LHCN-M2 (cell line): ENCODE measurements at places on chromosomes 7 and 10. TPM values are rescaled to one million over a fixed set of nuclear protein-coding genes. Genes with fewer than 3 reads are reported as not detected.

Gene NYAP1
- total RNA-seq = 0.13 and 0.23 TPM in 2 replicates

Gene CHCHD2
- total RNA-seq = 641 and 683 TPM in 2 replicates

Gene GNAT3
- not detected in 2 replicates for total RNA-seq

Gene LIPM
- total RNA-seq = not detected in 2 replicates

Gene SFTPA2
- not detected in 2 replicates for total RNA-seq

Gene SPAG6
- not detected in 2 replicates for total RNA-seq

Gene EPHB6
- 0.32 and 0.69 TPM in 2 replicates for total RNA-seq

Gene ARMC3
- total RNA-seq = not detected in 2 replicates

Gene SFTPD
- not detected in 2 replicates for total RNA-seq

Gene ADRA2A
- total RNA-seq = 0.13 and 0.34 TPM in 2 replicates

Gene LMTK2
- total RNA-seq = 8.3 and 11.1 TPM in 2 replicates

Gene ARF5
- total RNA-seq = 300 and 309 TPM in 2 replicates

Gene PRSS1
- not detected in 2 replicates for total RNA-seq

Gene NEBL
- 0.11 and 0.13 TPM in 2 replicates for total RNA-seq

Gene LRIT1
- not detected in 2 replicates for total RNA-seq

Gene NHLRC2
- 18.5 and 19.2 TPM in 2 replicates for total RNA-seq

Gene TMEM236
- total RNA-seq = under 0.01 TPM in 2 replicates

Gene GJD4
- 0.06 TPM in 1 of 2 replicates, not detected in the other for total RNA-seq

Gene AKR1C4
- total RNA-seq = not detected in 2 replicates

Gene GRID2IP
- not detected in 2 replicates for total RNA-seq

Gene C7orf33
- not detected in 2 replicates for total RNA-seq

Gene UCN3
- not detected in 2 replicates for total RNA-seq

Gene TLL2
- 0.11 TPM in 1 of 2 replicates, not detected in the other for total RNA-seq

Gene WNT8B
- not detected in 2 replicates for total RNA-seq

Gene SAP25
- total RNA-seq = 2.4 TPM in 1 of 2 replicates, not detected in the other

Gene CALCR
- total RNA-seq = not detected in 2 replicates

Gene RBP3
- not detected in 2 replicates for total RNA-seq

Gene LRRD1
- 0.06 TPM in 1 of 2 replicates, not detected in the other for total RNA-seq

Gene GPR26
- total RNA-seq = not detected in 2 replicates

Gene PTPN20
- total RNA-seq = not detected in 2 replicates

Gene AEBP1
- total RNA-seq = not detected in 2 replicates

Gene SH3PXD2A
- 12.8 and 18.4 TPM in 2 replicates for total RNA-seq

Gene ATE1
- 21.1 and 27.1 TPM in 2 replicates for total RNA-seq

Gene OPN1SW
- 1.7 and 2.1 TPM in 2 replicates for total RNA-seq

Gene MMRN2
- 0.51 and 1.9 TPM in 2 replicates for total RNA-seq

Gene SLC26A5
- total RNA-seq = not detected in 2 replicates
